ENCODE measurements at places on chromosomes 7 and 10.
A peak's percentile ranks its signal among the peaks of the same experiment; 100 is the strongest.

DNA sequence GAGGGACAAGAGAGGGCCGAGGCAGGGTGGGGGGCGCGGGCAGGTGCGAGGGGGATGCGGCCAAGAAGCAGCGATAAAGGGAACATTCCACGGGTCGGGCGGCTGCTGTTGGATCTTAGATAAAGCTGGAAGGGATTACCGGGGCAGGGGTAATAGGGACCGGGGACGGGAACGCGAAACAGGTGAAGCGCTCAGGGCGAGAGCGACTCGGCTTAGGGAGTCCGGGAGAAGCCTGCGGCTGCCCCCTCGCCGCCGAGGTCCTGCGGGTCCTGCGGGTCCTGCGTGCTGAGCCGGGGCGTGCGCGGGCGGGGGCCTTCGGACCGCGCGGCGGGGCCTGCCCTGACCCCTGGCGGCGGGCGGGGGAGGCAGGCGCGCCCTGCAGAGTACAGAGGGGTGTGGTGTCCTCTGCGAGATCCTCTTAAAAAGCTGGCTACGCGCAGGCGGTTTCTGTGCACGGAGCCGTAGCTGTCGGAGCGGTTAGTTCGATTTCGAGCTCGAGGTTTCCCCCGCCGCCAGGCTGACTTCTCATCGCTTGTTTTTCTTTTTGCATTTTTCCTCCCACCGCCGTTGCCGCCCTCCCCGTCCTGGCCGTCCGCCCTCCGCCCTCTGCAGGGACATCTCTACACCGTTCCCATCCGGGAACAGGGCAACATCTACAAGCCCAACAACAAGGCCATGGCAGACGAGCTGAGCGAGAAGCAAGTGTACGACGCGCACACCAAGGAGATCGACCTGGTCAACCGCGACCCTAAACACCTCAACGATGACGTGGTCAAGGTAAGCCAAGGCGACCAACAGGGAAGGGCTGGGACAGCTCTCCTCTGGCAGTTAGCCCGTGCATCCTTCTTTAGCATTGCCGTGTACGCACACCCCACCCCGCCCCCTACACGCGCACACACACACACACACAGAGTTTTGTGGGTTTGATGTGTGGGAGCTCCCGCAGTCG is 1.4 kb downstream of the CAV1 start:
- DNase-seq = peak; percentile 41

GRCh38 chr10:15858861-15859281 is 1.4 kb downstream of the MINDY3 start:
- DNase-seq = no peak

- no peak for DNase-seq
These were observed 11.9 kb downstream of the ZCCHC24 start for GRCh38 chr10:79433324-79434222.

DNA sequence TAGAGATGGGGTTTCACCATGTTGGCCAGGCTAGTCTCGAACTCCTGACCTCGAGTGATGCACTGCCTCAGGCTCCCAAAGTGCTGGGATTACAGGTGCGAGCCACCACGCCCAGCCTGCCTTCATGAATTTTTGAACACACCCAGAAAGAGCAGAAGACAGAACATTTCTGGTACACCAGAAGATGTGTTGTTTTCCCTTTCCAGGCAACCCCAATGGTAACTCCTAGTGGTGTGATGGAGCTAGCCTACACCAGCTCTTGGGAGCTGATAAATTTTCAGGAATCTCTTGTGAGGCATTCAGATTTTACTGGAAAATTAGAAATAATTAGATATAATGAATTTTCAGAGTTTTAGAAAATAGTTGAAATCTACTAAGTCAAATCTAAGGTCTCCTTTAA is 904 bp upstream of the CCDC7 start:
- no peak for DNase-seq

GRCh38 chr7:149544028-149544427 is 46.4 kb upstream of the ZNF746 start:
- DNase-seq = no peak

- peak; percentile 27 for DNase-seq
These were observed 490.6 kb downstream of the CCSER2 start for GRCh38 chr10:84818961-84819360.

DNA sequence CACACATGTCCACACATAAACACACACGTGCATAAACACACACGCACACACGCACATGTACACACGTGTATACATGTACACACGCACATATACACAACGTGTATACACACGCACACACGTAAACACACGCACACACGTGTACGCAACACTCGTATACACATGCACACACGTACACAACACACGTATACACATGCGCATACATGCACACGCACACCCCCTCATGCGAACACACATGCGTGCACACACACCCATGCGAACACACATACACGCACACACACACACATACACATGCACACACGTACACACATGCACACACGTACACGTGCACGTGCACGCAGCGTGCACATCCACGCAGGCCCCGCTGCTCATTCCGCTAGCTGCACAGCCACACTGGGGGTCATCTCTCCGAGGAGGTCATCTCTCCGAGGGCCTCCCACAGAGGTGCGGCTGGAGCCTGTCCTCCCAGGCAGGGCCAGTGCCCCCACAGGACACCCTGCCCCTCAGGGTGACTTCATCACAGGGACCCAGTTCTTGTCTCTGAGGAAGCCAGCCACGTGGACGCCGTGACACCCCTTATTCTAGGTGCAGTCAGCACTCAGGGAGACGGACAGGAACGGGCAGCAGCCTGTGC is 25.9 kb downstream of the CYP2W1 start:
- no peak for DNase-seq

- DNase-seq = no peak
These were observed 141.2 kb upstream of the ZNF716 start for GRCh38 chr7:57308631-57309408.

DNA sequence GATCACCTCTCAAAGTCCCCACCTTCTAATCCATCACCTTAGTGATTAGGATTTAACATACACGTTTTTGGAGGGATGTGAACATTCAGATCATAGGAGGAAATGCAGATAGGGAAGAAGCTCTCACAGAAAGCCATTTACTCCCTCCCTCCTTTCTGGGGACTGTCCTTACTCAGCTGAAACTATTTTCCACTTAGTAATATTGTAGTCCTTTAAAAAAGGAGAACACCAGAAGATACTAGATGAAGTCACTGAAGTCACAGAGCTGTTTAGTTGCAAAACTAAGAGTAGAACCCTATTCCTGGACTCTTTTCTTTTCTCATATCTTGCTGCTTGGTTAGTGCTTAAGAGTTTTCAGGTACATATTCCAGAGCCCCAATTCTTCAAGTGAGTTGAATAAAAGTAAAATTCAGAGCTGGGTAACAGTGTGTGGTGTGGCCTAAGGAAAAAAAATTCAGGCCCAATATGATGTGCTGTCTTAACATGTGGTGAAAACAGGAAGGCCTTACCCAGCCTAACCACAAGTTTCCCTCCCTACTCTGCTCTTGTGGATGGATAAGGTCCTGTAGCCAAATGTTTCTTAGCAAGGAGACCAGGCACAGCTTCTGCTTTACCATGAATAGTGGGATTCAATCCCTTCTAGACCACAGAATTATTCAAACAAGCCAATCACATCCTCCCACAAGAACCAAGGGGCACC is 135.7 kb downstream of the INHBA start:
- no peak for DNase-seq

- no peak for DNase-seq
These were observed 15.6 kb downstream of the MKX start for GRCh38 chr10:27730041-27730440.

GRCh38 chr10:6928586-6928985 is 348.5 kb upstream of the PRKCQ start:
- no peak for DNase-seq

DNA sequence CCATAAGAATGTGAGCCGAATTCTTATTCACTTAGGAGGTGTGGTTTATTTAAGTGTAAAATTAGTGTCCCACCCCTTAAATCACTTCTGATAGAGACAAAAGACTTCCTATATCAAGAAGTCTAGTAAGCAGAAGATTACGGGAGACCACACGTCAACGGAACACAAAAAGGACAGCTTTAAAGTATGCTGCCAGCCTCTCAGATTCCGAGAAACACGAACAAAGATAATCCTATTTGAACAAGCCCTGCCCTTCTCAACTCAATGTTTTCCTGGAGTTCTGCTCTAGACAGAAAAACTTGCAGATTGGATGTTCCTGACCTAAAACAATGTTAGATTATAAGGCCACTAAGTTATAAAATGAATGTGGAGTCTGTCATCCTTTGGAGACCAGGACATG is 4.9 kb upstream of the MCU start:
- no peak for DNase-seq

- no peak for DNase-seq
These were observed 84.4 kb downstream of the SLIT1 start for GRCh38 chr10:97101166-97101940.

GRCh38 chr10:129272866-129273650 is 194.0 kb upstream of the MGMT start:
- DNase-seq = no peak

DNA sequence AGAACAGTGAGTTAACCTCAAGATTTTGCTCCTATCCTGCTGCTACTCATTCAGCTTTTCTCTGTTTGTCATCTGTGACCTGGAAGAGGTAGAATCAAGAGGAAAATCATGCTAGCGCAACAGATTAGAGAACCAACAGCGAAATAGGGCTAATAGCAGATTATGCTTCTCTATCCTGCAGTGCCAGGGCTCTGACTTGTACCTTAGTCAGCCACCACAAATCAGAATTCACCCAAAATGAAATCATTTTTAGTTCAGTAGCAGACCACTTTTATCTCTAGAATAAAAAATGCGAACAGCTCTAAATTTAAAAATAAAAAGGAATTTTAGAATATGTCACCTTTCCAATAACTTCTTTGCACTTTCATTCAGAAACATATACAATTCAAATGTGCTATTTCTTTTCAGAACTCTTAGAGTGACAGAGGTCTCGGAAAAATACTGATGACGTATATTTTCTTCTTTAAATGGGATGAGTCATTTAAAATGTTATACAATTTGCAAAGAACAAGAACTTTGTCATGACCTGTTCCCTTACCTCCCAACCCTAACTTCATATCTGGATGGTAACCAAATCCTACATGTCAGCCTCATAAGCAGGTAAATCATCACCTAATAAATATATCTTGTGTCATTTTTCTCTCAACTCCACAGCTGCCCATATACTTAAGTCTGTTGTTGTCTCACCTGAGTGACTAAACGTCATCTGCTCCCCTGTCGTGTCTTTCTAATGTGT is 896.4 kb downstream of the PCDH15 start:
- no peak for DNase-seq

GRCh38 chr10:117942226-117942625 is 104.5 kb downstream of the RAB11FIP2 start:
- DNase-seq = no peak

DNA sequence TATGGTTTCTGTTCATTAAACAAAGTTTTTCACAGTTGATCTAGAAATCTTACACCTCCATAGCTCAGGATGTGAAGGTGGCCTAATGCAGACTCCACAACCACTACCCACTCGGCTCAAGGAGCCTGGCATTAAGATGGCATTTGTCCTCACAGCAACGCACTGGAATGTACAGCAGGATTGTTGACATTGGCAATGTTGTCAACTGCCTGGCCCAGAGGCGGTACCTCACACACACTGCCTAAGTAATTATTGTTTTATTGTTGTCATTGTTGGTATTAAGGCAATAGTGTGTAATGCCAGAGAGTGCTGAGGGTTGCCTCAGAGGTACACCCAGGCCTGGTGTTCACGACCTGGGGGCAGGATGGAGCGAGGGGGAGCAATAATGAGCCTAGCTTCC is 38.3 kb downstream of the LRRC18 start:
- DNase-seq = no peak

Data from NCI-H1105 (cell line).